ENCODE measurements at places on chromosomes 2 and 18.

GRCh38 chr2:172551271-172551670, 4.6 kb upstream of the PDK1 start:
- no peak for DNase-seq

DNA sequence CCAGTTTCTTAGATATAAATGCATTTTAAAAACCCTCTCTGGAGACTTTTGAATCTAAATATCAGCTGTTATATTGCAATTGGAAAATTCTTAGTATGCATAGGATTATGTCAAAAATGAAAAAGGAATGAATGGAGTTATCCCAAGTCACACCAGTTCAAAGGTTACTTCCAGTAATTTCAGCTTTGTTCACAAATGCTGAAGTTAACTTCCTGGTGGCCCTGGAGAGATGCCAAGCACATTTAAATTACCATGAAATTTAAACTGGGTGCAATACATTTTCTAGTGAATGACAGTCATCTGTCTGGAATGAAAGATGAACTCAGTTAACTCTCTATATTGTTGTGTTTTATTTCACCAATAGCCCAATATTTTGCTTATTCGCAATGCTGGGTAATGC, 753.9 kb downstream of the SUCLG1 start:
- no peak for DNase-seq

DNA sequence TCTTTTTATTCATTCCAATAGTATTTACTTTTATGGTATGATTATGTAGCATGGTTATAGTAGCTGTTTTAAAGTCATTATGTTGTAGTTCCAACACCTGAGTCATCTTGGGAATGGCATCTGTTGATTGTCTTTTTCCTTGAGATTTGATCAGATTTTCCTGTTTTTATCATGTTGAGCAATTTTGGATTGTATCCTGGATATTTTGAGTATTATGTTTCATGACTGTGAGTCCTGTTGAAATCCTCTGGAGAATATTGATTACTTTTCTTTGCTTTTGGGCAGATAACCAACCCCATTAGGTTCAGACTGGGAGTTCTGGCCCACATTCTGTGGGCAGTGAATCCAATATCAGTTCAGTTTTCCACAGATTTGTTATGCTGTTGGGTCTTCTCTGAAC, 163.2 kb upstream of the SPRED2 start:
- DNase-seq, result no peak

GRCh38 chr2:60629801-60630385, 76.4 kb upstream of the BCL11A start:
- no peak for DNase-seq

- DNase-seq, result no peak
Observed at GRCh38 chr18:5518899-5519371, 24.9 kb downstream of the EPB41L3 start.

DNA sequence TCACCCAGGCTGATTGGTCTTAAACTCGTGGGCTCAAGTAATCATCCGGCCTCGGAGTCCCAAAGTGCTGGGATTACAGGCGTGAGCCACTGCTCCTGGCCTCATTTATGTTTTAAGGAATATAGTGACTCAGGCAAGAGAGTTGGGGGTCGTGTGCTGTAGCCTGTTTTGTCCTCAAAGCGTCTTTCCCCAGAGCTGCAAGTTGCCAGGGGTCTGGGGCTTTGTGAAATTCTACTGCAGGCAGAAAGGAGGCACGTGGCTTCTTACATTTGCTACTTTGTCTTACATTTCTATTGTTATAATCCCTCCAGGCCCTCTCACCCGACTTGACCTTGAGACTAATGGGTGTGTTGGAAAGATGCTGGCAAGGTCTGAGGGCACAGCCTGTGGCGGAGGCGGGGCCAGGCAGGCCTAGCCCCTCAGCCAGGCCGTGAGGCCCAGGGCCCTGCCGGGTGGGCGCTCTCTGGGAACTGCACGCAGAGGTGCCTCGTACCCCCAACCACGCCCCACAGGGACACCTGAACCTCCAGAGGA, 85.8 kb upstream of the NDUFV2 start:
- no peak for DNase-seq

- DNase-seq, result no peak
Observed at GRCh38 chr2:235799281-235799680, 305.4 kb downstream of the AGAP1 start.

DNA sequence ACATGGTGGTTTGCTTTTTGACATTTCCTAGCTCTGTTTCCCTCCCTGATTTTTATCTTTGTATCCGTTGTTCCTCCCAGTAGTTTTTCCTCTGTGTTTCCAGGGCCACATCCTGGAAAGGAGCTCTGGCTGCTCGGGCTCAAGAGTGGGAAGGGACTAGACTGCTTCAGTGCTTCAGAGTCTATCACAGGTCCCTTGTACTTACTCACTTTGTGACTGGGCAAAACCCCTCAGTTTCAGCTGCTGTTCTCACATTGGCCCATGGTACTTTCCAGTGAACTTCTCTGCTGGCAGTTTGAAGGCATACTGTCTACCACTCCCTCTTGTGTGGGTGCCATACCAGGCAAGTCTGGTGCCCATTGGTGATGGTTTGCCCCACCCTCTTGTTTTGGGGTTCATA, 7.5 kb upstream of the STAMBP start:
- no peak for DNase-seq

DNA sequence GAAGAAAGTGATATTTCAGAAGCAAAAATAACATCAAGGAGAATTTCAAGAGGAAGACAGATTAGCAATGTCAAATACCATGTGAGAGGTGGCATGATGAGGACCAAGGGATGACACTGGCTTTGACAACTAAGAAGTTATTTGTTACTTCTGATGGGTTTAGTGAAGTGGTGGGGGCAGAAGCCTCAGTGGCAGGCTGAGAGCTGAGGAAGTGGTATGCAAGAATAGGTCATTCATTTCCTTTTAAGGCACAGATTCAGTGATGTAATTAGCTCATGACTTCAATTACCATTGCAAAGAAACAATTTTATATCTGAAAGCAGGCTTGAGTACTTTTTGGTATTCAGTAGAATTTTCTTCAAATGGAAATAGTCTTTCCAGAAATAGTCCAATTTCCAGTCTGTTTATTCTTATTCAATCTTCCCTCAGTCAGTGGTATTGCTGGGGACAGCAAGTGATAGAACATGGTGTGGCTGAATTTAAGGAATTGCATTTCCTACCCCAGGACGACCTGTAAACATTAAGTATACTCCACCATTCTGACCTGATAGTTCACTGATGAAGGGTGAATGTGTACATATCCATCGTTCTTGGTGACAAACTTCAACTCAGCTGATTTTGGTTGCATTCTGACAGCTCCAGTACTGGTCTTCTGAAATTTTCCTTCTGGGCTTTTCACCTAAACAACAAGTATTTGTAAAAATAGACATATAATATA, 28.2 kb downstream of the GEMIN6 start:
- no peak for DNase-seq

- no peak for DNase-seq
Observed at GRCh38 chr2:19178175-19178574, 180.2 kb downstream of the OSR1 start.

DNA sequence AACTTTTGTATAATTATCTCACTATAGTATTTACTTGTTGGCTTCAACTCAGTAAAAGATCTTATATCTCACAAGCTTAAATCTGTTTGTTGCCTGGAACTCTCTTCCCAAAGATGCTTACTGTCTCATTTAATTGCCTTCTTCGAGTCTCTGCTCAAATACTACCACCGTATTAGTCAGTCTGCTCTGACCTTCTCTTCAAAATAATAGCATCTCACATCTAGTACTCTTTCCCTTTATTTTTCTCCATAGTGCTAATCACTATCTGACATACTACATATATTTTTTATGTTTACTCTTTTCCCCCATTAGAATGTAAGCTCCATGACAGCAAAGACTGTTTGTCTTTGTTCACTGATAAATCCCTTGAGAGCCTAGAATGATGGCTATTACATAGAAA, 10.6 kb upstream of the MPP4 start:
- no peak for DNase-seq

GRCh38 chr2:137800386-137800785, 163.9 kb upstream of the HNMT start:
- no peak for DNase-seq

GRCh38 chr2:128103407-128103806, 12.4 kb downstream of the UGGT1 start:
- no peak for DNase-seq

DNA sequence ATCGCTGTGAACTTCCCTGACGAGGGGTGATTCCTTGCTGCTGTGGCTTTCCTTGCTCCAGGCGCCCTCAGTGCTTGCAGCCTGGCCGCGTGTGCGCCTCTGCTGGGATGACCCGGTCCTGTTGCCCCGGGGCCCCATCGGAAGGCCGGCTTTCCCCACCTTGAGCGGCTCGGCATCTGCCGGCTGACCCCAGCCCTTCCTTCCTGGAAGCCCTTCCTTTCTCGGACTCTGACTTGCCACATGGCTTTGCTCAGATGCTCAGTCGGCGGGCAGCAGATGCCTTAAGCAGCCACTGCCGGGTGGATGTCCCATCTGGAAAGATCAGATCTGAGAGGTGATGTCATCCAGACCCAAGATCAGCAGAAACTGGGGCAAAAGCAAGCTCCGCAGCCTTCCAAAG, 100.5 kb upstream of the ODC1 start:
- DNase-seq, result no peak

GRCh38 chr2:6177811-6178210, 485.6 kb downstream of the SOX11 start:
- no peak for DNase-seq

DNA sequence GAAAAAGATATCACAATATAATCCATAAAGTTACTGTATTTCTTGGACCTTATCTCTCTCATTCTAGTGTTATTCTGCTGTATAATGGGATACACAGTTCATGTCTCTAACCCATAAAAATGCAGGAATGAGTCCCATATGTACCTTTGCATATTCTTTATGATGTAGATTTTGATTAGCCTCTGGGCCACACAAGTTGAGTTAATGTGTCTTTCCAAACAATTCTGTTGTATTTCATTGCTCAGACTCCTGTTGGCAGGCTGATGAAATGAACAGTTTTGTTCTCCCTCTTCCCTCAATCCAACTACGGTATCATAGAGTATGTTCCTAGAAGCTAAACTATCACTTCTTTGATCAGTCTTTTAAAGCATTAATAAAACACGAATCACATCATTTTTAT, 113.2 kb upstream of the SATB2 start:
- no peak for DNase-seq

DNA sequence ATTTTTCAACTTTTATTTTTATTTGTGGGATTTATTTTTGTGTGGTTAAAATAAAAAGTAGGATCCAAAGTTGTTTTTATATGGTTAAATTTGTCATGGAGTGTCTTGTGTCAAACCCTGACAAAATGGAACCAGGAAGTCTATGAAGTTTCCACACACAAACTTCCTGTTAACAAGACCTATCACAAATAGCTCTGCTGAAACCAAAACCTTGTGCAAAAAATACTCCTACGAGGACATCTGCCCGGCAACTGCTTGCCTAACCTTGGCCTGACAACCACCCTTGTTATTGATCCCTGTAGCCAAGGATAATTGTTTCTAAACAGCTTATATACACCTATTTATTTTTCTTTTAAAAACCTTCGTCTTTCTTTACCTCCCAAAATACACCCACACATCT, 389.6 kb downstream of the TRIB2 start:
- no peak for DNase-seq

GRCh38 chr2:153474407-153474806, 4.2 kb downstream of the RPRM start:
- DNase-seq, result no peak

- no peak for DNase-seq
Observed at GRCh38 chr2:133004623-133005022, 334.6 kb upstream of the LYPD1 start.

- no peak for DNase-seq
Observed at GRCh38 chr2:233367586-233367985, 13.3 kb downstream of the DGKD start.

DNA sequence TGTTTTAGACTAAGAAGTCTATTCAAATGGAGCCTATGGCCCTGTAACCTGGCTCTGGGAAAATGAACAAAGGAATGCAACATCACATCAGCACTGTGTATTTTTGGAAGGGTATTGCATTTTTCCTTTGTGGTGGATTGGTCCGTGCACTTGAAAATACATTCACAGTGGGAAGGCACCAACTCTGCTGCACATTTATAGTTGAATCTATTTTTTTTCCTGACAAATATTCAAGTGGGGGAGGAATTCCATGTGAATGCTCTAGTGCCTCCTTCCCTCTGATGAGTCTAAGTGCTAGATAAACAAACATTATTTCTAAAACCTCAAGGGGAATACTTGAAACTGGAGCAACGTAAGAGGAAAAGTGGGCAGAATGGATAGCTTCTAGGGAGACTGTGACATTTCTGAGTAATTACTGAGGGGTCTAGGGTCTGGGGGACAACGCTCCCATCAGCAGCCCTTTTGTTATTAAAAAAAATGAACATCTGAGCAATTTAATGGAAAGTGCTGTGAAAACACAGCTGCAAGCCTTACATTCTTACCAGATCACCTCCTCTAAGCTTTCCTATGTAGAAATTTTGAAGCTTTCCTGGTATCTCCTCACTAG, 208.2 kb downstream of the SLC8A1 start:
- no peak for DNase-seq

GRCh38 chr2:140714586-140714985, 1416.2 kb downstream of the LRP1B start:
- DNase-seq, result no peak

DNA sequence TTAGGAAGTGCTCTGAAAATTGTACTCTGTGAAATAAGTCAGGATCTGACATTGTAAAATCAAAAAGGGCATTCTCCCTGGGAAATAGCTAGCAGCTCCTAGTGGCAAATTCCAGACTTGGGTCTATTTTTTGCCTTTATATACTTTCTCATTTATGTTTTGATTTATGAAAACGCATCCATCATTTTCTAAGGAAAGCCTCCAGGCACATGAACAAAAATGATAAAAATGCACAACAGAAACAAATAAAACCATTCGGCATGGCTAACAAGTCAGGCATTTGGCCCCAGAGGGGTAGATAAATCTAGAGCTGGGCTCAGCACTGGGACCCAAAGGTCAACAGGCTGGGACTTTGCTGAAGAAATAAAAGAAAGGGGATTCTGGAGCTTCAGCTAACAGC, 167.0 kb downstream of the BCL11A start:
- DNase-seq, result no peak

DNA sequence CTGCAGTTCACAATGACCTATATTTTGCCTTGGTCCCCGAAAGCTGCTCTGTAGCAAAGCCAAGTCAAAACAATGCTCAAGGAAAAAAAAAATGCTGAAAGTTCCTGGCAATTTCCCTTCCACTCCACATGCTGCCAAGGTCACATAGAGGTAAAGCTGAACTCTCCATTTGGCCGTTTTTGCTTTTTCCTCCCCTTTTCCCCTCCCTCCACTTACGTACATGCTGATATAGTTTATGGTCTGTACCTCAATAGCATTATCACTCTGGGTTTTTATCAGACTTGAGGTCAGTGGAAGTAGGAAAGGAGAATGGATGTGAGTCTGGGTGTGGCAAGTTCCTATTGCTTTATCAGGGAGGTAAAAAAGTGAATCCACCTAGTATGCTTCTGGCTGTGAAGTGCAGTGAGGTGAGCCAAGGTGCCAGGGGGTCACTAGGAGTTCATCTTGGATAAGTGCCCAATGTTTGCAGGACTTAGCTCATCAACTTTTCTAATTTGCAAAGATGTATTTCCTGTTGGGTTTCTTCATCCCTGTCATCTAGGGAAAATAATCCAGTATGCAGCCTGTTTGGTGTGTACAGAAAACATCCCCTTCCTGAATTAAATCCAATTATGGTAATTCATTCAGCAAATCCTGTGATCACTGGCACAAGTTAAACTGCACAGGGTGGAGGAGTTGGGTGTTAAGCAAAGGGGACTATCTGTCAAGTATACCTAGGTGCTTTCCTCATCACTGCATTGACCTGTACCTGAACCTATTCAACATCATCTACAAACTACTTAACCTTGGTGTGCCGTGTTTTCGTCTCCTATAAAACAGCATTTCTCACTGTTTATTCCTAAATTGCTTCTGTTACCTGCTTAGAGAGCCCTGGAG, 124.3 kb upstream of the CYP26B1 start:
- DNase-seq, result no peak

- DNase-seq, result no peak
Observed at GRCh38 chr18:40832362-40832761, 1122.7 kb upstream of the PIK3C3 start.

Measured in stimulated activated CD8-positive, alpha-beta memory T cell treated with anti-CD3 and anti-CD28 coated beads, Interleukin-7, amount 100 ng/mL, for 1 hour (primary cell).